ENCODE measurements at places on chromosomes 1 and 21.

GRCh38 chr21:15444118-15444960 lies 285.4 kb upstream of the USP25 start:
- DNase-seq: no peak

- DNase-seq: no peak
Measured at GRCh38 chr1:165069829-165070228, 286.7 kb downstream of the LMX1A start.

- peak; percentile 9 for DNase-seq
Measured at GRCh38 chr1:116769561-116769977, 15.3 kb downstream of the CD2 start.

DNA sequence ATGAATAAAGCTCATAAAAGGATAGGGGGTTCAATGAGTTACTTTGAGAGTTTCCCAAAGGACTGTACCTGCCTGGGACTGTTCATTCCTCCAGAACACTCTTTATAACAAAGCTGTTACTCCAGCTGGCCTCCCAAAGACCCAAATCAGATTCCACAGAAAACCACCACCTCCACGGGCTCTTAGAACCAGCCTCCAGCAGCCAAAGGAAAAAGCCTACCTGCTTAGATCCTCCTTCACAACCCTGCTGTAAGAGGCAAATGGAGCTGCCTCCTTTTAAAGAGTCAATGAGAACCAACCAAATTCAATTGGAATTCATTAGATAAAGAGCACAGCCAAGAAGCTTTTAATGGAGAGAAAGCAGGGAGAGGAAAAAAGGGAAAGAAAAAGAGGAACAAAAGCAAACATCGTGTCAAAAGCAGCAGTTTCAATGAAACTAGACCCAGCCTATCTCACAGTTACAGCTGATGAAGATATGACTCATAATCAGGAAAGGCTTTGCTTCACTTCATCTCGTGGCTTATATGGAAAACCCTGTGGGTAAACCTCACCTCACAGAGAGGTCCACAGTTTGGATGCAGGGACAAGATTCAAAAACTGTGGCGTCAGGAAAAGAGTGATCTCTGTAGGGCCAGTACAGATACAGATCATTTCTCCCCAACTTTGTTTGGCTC lies 27.8 kb upstream of the FMO4 start:
- no peak for DNase-seq

- DNase-seq: no peak
Measured at GRCh38 chr1:29444081-29444715, 207.9 kb downstream of the PTPRU start.

GRCh38 chr1:243549791-243550190 lies 293.9 kb downstream of the SDCCAG8 start:
- no peak for DNase-seq

DNA sequence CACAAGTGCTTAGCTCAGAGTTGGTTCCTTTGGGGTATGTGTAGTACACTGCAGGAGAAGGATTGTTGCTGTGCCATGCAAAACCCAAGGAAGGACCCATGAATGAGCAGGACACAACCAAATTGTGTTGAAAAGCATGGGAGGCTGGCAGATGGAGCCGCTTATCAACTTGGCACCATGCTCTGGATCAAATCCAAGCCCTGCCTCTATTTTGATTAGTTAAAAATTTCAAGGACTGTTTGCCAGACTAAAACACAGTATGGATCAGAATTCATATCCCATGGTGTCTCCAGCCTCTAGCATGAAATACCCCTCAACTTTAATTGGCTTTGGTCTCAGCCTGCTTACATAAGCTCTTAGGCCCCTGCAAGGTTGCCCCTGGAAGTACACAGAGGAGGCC lies 27.8 kb downstream of the CCDC185 start:
- DNase-seq: no peak

- no peak for DNase-seq
Measured at GRCh38 chr1:203359010-203359571, 8.2 kb upstream of the FMOD start.

GRCh38 chr1:11822091-11822490 lies 16.1 kb downstream of the CLCN6 start:
- no peak for DNase-seq

DNA sequence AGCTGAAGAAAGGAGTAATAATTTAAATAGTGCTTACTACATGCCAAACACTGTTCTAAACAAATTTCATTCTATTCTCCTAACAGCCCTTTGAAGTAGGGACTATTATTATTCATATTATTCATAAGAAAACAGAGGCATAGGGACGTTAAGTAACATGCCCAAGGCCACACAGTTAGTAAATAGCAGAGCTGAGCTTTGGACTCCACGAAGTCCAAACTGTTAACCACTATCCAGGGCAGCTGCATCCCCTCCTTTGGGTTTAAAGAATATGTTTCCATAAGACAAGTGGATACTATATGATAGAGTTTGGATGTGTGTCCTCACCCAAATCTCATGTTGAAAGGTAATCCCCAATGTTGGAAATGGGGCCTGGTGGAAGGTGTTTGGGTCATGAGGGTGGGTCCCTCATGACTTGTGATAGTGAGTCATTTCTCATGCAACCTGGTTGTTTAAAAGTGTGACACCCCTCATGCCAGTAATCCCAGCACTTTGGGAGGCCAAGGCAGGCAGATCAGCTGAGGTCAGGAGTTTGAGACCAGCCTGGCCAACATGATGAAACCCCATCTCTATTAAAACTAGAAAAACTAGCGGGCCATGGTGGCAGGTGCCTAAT lies 144.0 kb upstream of the CXADR start:
- DNase-seq: no peak

GRCh38 chr1:186112280-186112679 lies 262.8 kb downstream of the TPR start:
- DNase-seq: peak; percentile 83

- DNase-seq: no peak
Measured at GRCh38 chr1:154524881-154525280, 22.7 kb upstream of the SHE start.

- no peak for DNase-seq
Measured at GRCh38 chr1:8651236-8651890, 166.1 kb downstream of the RERE start.

GRCh38 chr1:221706876-221707582 lies 34.9 kb downstream of the DUSP10 start:
- DNase-seq: no peak
